ENCODE measurements at places on chromosomes 3 and 15.

DNA sequence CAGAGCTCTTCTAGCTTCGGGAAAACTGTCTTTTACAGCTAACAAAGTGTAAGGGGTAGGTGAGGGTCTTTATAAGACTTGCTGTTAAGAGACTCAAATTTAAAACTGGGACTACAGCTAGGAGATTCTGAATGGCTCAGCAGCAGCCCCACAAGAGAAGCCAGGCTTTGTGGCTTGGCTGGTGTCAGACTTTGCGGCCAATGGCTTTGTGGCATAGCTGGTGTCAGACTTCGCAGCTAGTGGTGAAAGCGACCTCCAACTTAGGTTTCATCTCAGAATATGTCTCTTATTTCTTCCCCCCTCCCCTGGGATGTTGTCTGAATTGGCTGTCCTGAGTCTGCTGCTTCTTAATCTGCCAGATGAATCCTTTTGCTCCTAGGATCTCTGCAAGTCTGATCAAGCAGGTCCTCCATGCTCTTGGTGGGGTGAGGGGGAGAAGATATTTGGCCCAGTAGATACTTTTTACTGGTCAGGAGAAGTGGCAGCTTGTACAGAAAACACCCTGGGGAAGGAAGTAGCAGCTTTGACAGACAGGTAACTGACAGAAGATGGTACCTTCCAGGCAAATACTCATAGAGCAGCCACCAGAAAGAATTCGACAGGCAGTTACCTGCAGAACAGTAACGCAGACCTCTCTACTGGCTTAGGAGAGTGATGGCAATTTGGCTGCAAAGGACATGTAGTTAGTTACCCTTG is 8.4 kb downstream of the BOC start:
- DNase-seq = no peak
- no peaks in the 10 kb centered on the region for H3K27me3 ChIP-seq
- no peak overlapping the region for H3K4me3 ChIP-seq
- no peak overlapping the region for H3K27ac ChIP-seq
- peaks cover 1% of the 10 kb centered on the region for H3K36me3 ChIP-seq

DNA sequence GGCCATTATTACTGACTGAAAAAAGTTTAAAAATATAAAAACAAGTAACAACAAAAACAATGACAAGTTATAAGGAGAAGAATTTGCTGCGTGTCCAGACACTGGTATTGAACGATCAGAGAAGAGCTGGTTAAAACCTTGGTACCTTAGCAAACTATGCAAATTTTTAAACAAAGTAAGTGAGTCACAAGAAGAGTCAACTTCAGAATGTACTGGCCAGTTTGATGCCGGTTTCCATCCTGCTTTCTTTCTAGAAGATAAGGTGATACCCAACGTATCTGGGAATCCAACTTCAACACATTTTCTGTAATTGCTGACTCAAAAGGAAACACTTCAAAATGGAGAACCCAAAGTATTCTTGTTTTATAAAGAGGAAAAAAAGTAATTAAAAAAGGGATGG is 49.8 kb downstream of the RUBCN start:
- no peak overlapping the region for H3K27ac ChIP-seq
- no peak for DNase-seq
- H3K36me3 ChIP-seq = peaks cover 26% of the 10 kb centered on the region
- H3K27me3 ChIP-seq = no peaks in the 10 kb centered on the region
- no peaks in the 10 kb centered on the region for H3K4me1 ChIP-seq
- no peak overlapping the region for H3K4me3 ChIP-seq

DNA sequence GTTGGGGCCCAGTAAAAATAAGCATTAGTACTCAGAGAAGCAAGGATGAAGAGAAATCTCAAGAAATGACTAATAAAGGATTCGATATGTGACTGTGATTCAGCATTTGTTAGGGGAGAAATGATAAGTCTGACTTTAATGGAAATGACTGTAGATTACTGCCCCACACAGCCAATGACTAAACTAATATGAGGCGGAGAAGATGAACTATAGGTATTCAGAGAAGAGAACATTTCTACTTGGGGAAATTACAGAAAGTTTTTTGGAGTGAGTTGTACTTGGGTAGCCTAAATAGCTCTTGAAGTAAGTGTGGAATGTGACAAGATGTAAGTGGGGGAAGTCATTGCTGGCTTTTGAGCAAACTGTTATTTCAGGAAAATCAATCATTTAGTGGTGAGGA is 380.0 kb downstream of the PDCD6IP start:
- DNase-seq = no peak
- H3K4me3 ChIP-seq = no peak overlapping the region
- H3K36me3 ChIP-seq = no peaks in the 10 kb centered on the region
- no peaks in the 10 kb centered on the region for H3K27me3 ChIP-seq
- H3K4me1 ChIP-seq = no peaks in the 10 kb centered on the region

DNA sequence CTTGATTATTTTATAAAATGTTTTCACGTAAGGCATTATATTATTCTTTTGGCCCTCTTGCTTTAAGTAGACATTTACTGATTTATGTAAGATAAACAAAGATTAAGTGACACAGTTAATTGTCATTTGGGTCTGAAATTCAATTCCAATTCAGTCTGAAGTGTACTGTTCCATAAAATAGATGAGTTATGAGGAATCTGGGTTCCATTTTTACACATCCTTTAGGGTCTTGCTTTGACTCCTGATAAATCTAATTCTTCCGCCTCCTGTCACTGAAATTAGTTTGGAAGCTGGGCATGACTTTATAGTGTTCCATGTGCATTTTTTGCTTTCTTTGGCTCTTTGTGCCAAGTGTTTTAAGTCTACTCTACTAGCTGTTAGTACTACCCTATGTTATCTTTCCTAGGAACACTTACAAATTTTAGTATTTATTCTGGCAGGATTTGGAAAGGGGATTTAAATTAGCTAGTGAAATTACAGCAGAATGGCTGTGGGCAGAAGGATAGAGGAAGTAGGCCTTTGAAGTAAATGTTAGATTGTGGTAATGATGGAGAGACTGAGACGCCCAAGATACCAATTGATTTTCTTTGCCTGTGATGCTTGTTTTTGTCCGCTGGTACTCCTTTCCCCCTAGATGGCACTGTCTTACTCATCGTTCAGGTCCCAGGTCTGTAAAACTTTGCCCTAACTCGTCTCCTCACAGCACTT is 14.3 kb downstream of the ARL8B start:
- peak overlapping the region; percentile 76 for H3K27ac ChIP-seq
- no peaks in the 10 kb centered on the region for H3K36me3 ChIP-seq
- H3K27me3 ChIP-seq = no peaks in the 10 kb centered on the region
